ENCODE measurements at places on chromosomes 4 and X.

DNA sequence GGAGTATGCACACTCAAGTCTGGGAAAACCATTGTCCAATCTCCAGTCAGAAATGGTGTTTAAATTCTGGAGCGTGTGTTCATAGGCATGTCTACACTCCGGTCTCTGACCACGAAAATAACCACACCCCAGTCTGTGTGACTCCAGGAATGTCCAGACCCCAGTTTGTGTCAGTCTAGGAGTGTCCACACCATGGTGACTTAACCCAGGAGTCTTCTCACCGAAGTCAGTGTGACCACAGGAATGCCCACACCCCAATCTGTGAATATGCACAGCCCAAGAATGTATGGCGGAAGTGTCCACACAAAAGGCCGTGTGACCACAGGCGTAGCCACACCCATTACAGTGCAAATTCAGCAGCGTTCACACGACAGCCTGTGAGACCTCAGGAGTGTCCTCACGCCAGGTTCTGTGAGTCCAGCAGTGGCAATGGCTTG lies 11.4 kb downstream of the FTSJ1 start:
- DNase-seq: no peak

- DNase-seq: no peak
Observed at GRCh38 chr4:19241895-19242294, 1009.8 kb upstream of the SLIT2 start.

- no peak for DNase-seq
Observed at GRCh38 chr4:107818301-107818910, 6.3 kb upstream of the SGMS2 start.

GRCh38 chr4:76498550-76498949 lies 63.5 kb downstream of the SHROOM3 start:
- DNase-seq: no peak

GRCh38 chr4:159191989-159192388 lies 89.1 kb downstream of the RAPGEF2 start:
- DNase-seq: no peak

DNA sequence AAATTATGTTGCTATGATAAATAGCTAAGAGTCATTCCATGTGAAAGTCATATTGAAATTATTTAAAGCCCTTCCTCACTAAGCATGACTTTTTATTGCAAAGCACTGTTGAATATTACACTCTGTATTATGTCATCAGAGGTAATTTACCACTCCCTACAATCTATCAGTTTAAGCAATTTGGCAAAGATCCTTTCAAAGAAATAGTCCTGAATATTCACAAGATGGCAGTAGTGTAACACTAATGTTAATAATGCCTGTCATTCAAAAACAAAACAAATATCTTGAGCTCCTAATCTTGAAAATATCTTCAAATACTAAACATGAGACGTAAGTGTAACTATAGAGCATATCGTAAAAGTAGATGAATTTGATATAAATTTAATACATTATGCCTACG lies 208.6 kb upstream of the TECRL start:
- no peak for DNase-seq

GRCh38 chrX:20028588-20028987 lies 37.7 kb upstream of the BCLAF3 start:
- DNase-seq: no peak

DNA sequence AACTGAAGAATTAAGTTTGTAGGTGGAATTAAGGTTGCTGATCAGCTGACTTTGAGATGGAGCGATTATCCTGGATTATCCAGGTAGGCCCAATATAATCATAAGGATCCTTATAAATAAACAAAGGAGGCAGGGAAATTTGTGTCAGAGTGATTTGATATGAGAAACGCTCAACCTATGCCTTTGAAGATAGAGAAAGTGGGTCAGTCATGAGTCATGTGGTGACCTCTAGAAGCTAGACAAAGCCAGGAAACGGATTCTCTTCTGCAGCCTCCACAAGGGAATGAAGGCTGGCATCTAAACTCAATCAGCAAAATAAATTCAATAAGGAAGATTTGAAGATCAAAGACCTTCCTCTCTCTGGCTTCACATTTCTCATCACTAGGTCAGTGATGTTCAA lies 41.5 kb upstream of the SMIM10 start:
- no peak for DNase-seq

- DNase-seq: peak; percentile 14
Observed at GRCh38 chr4:4995103-4995907, 24.0 kb downstream of the CYTL1 start.

DNA sequence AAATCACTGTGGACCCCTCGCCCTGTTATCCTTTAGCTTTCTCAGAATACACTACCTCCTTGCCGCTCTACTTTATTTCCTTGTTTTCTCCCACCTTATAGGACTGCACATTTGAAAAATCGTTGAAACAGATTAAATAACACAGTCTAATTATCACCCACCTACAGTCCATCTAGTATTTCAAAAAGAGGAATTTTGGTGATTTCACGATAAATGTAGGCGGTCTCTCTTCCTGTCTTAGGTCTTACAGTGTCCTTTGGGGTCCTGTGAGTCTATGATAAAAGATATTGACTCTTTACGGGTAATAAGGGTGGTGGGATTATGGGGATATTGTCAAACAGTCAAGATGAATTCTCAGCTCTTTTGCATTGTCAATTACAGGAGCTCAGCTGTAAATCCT lies 2.4 kb upstream of the TBL1X start:
- no peak for DNase-seq

DNA sequence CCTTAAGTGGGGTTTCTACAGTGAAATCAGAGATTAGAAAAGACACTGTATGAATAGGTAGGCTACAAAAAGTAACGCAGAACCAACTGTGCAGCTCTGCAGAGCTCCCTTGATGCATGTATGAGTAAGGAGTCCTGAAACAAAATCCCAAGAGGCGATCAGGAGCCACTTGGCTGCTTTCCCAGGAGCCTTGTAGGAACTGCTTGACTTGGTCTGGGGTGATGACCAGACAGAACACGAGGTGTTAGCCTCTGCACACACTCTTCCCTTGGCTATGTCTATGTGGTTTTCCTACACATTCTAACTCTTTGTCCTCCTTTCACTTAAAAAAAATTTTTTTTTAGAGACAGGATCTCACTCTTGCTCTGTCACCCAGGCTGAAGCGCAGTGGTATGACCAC lies 22.8 kb upstream of the AP1S2 start:
- no peak for DNase-seq

GRCh38 chrX:102712981-102713625 lies 855 bp downstream of the GPRASP2 start:
- DNase-seq: no peak

DNA sequence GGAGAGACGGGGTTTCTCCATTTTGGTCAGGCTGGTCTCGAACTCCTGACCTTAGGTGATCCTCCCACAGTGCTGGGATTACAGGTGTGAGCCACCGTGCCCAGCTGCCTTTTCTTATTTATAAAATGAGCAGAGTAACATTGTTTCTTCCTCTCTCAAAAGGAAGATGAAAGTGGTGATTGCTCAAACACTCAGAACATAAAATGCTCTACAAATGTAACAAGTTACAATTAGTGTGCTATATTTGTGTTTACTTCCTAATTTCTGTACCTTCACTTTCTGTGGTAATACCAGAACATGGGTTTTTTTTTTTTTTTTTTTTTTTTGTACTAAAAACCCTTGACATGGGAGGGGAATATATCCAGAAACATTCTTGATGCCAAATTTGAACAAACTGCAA lies 197.9 kb downstream of the MGST2 start:
- DNase-seq: no peak

GRCh38 chr4:127601029-127601428 lies 31.7 kb upstream of the INTU start:
- no peak for DNase-seq

GRCh38 chrX:129940721-129941120 lies 34.8 kb downstream of the UTP14A start:
- DNase-seq: no peak

DNA sequence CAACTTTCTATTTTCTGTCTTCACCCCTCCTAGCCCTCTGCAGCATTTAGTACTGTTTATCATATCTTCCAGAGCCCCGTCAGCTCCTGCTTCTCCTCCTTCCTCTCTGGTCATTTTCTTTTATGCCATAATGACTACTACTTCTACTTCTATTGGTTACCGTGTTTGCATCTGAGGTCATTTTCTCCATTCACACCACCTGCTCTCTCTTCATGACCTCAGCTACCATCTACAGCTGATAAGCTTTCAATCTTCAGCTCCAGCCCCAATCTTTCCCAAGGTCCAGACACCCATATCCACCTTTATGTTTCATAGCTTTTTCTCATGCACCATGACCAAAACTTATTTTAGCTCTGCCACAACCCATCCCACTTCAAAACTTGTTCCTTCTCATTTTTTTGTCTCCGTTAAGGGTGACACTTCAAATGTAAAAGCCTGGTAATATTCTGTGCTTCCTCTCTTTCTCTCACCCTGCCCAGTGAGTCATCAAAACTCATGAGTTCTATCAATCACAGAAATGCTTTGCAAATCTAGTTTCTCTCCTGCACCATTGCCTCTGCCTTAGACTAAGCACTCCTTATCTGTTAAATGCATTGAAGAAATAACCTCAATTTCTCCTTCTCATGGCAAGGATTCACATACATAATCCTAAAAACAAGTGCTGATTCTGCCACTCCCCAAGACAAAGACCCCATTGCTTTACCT lies 71.3 kb upstream of the IQCM start:
- no peak for DNase-seq

GRCh38 chrX:32530802-32531403 lies 680.4 kb downstream of the DMD start:
- no peak for DNase-seq

DNA sequence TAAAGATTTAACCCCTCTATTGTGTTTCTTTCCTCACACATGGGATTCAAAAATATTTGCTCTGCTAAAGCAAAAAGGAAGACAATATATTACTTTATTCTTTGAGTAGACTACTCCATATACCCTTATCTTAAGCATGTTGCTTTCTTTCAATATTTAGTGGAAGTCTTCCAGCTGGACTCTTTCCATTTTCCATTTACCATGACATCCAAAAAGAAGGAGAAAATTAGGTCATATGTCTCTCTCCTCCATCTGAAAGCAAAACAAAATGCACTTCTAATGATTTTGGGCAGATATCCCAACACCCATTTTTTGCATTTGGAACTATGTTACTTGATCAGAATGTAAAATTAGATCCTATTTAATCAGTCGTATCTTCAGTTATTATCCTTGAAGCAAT lies 1336.5 kb downstream of the PCDH19 start:
- no peak for DNase-seq

DNA sequence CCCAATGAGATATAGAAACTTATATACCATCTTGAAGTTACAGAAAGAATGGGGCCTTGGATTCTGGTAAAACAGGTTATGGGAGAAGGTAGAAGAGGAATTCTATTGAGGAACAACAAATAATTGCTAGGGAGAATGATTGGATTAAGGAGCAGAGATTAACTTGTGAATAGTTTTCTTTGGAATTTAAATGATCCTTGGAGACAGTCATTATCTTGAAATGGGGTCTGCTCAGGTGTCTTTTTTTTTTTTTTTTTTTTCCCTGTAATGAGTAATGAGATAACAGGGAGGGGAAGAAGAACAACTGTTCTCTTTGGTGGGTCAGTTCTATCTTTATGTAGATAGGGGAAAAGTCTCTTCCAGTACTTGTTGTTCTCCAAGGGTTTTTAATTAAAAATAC lies 1406.0 kb downstream of the RPA4 start:
- DNase-seq: no peak

DNA sequence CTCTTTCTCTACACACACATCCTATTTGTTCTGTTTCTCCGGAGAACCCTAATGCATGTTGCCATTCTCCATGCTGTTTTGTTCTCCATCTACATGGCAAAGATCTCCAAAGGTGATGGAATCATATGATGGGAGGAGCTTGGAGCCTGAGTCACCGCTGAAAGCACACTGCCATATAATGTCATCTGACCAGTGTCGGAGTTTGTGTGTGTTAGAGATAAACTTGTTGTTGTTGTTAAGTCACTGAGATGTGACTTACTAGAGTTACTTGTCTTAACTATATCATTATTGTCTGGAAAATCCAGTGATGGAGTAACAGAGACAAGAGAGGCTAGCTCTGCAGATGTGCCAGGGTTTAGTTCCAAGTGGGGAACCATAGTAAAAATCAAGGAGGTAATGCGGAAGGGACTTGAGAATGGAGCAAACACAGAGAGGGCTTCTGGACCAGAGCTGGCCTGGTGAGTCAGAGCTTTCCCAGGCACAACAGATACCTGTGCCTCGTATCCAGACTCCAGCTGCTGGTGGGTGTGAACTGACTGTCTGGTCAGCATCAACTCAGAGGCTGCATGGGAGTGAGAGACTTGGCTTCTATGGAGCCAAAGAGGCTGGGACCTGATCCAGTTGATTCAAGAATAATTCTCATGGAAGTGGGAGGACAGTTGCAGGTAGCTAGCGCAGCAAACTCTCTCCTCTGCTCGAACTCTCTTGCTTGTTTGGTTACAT lies 30.6 kb upstream of the CCKAR start:
- DNase-seq: no peak

- DNase-seq: no peak
Observed at GRCh38 chr4:46450556-46450955, 60.6 kb upstream of the GABRA2 start.

- DNase-seq: no peak
Observed at GRCh38 chrX:49071877-49072711, 1.7 kb downstream of the PRAF2 start.

DNA sequence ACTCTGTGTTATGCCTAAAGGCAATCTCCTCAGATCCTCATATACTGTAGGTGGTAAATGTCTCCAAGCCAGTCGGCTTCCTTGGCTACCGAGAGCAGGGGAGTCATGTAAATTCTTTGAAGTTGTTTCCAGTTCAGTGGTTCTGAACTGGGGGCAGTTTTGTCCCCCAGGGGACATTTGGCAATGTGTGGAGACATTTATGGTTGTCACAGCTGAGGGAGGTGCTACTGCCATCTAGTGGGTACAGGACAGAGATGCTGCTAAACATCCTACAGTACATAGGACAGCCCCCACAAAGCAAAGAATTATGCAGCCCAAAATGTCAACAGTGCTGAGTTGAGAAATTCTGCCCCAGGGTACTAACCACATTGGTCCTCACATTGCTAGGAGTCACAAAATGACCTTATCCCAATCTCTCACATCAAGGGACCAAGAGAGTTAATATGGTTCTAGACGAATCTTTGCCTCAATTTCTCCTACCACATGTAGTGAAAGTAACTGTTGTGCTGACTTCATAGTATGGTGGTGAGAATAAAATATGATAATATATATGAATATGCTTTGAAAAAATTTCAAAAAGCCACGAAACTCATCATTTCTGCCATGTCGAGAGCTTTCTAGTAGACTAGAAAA lies 104.4 kb upstream of the ARHGAP24 start:
- DNase-seq: no peak

- DNase-seq: no peak
Observed at GRCh38 chrX:111483135-111483534, 28.3 kb upstream of the SERTM2 start.

GRCh38 chrX:46333550-46333949 lies 211.7 kb downstream of the ZNF674 start:
- no peak for DNase-seq

DNA sequence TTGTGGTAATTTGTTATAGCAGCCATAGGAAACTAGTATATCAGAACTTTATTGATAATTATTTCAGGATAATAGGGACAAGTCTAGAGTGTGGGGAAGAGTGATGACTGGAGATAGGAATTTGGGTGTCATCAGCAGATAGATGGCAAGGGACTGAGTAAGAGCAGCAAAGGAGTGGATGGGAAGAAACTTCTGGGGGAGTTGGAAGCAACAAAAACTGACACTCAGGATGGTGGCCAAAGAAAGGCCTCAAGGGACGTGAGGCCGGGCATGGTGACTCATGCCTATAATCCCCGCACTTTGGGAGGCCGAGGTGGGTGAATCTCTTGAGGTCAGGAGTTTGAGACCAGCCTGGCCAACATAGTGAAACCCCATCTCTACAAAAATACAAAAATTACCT lies 9.1 kb upstream of the SLC25A5 start:
- DNase-seq: no peak

Data from stimulated activated CD4-positive, alpha-beta T cell treated with anti-CD3 and anti-CD28 coated beads, Interleukin-15, amount 100 ng/mL, for 1 hour (primary cell).